ENCODE measurements at places on chromosomes 12 and 14.

DNA sequence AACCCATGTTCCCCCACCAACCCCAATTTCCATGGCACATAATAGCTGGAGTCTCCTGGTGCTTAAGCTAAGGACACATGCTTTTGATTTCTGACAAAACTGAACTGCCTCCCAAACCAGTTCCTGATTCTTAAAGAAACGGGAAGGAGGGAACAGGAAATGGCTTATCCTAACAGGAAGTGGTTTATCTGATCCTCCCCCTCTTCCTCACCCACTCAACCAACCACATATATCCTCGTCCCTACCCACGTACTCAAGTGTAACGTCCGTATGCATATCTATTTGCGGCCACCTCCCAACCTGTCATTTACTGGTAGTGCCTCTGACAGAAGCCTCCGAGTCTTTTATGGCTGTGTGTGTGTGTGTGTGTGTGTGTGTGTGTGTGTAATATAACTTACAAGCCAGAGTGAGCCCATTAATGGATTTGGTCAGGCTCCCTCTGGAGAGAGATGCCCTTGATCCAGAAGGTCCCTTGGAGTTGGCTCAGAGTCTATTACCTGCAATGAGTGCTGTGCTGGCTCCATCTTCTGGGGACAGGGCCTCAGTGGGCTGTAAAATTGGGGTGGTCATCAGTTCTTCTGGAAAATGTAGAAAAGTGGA lies 7.7 kb downstream of the DAZAP2 start:
- DNase-seq = no peak

GRCh38 chr12:112463478-112463877 lies 44.7 kb downstream of the PTPN11 start:
- no peak for DNase-seq

GRCh38 chr14:41636492-41637392 lies 30.1 kb downstream of the LRFN5 start:
- DNase-seq = no peak

GRCh38 chr14:93566065-93566693 lies 135.4 kb downstream of the UNC79 start:
- no peak for DNase-seq

- DNase-seq = no peak
Observed at GRCh38 chr12:55001198-55001868, 16.8 kb upstream of the TESPA1 start.

DNA sequence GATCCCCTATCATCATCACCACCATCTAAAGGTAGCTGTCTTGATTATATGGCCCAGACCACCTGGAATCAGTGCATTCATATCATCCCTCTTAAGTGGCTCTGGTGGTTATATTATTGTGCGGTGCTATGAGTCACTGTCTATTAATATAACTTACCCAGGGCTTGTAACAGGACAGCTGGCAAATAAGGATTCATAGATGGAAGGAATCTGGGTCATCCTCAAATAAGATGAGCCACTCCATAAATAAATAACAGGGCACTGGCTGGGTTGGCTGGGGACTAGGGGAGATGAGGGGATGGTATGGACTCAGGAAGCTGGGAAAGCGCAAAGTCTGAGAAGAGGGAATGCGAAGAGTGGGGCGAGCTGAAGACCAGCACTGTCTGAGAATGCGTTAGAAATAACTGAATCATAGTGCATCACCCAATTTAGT lies 216.1 kb downstream of the NUAK1 start:
- DNase-seq = no peak

DNA sequence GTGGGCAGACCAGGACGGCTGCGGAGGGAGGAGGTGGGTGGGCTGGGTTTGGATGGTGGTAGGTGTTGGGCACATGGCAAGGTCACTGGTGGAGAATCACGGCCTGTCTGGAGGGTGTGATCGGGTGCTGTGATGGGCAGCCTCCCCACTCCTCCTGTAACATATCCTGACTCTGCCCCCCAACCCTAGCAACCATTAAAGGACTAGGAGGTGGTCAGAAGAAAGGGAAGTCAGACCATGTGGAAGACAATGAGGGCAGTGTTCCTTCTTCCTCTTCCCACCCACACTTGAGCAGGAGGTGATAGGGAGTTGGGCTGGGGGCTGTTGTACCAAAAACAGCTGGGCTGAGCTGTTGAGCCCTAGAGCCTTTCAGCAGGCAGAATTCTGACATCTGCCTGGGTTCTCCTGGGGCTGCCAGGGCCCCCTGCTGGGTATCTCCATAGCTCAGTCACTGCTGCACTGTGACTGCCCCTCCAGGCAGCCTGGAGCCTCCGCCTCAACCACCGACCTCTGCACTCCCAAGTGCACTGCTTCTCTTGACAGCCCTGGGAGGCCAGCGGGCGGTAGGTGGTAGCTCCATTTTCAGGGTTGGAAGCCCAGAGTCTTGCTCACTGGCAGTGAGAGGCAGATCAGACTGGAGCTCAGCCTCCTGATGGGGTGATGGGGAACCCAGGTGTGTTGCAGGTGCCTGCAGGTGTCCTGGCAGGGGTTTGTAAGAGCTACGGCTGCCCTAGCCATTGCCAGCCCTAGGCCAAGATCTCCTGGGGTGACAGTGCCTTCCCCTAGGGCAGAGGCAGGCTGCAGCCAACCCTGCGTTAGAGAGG lies 15.4 kb downstream of the VASH1 start:
- DNase-seq = peak; percentile 37

GRCh38 chr12:25997201-25997963 lies 38.9 kb downstream of the RASSF8 start:
- DNase-seq = no peak

DNA sequence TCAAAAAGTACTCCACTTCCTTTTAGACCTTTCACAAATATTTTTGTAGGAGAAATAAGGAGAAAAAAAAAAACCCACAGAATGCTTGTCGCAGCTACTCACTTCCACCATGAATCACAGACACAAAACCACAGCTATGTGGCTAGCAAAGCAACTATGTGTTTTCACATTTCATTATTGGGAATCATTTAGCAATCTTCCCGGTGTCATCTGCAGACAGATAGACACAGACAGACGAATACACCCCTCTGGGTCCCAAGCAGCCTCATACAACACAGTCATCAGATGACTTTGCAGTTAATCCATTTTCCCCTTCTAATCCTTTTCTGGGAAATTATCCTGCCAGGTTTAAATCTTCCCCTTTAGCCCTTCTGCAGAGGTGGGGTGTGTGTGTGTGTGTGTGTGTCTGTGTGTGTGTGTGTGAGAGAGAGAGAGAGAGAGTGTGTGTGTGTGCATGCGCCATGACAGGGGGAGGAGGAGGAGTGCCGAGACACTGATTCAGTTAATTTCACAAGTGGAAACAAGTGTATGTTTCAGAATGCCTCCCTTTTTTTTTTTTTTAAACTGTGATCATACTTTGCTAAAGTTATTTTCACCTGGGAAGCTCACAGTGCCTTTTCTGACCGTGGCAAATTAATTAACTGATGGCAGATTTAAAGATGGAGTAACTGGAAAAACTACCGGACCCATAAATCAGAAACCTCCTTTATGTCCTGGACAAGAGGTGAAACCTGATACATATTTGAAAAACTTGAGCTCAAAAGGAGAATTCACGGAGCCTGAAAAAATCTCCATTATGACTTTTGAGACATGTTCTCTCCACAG lies 39.9 kb downstream of the LTBP2 start:
- DNase-seq = no peak

All from type B pancreatic cell (in vitro differentiated cells).